ENCODE measurements at places on chromosomes 11 and 22. TPM values are rescaled to one million over a fixed set of nuclear protein-coding genes. Genes with fewer than 3 reads are reported as not detected.

The ENDOD1 gene
- 23.8 TPM for total RNA-seq

The MUC5AC gene
- not detected for total RNA-seq

The FGF19 gene
- not detected for total RNA-seq

The GSTT2 gene
- not detected for total RNA-seq

The GSTP1 gene
- 211 TPM for total RNA-seq

The XKR3 gene
- not detected for total RNA-seq
